ENCODE measurements at places on chromosomes 7 and 10.

- no peaks in the 10 kb centered on the region for H3K27me3 ChIP-seq
- no peaks in the 10 kb centered on the region for H3K36me3 ChIP-seq
- DNase-seq, result no peak
- H3K4me1 ChIP-seq, result no peaks in the 10 kb centered on the region
Measured at GRCh38 chr10:6819301-6819700, 239.2 kb upstream of the PRKCQ start.

GRCh38 chr10:44963772-44964633, 4.4 kb downstream of the RASSF4 start:
- H3K4me1 ChIP-seq, result peaks cover 66% of the 10 kb centered on the region
- H3K36me3 ChIP-seq, result no peaks in the 10 kb centered on the region
- H3K27me3 ChIP-seq, result no peaks in the 10 kb centered on the region
- DNase-seq, result no peak

- H3K4me1 ChIP-seq, result peaks cover 5% of the 10 kb centered on the region
- H3K27me3 ChIP-seq, result no peaks in the 10 kb centered on the region
- DNase-seq, result peak; percentile 88
- no peaks in the 10 kb centered on the region for H3K36me3 ChIP-seq
Measured at GRCh38 chr10:80599424-80599847, 61.7 kb downstream of the SH2D4B start.

DNA sequence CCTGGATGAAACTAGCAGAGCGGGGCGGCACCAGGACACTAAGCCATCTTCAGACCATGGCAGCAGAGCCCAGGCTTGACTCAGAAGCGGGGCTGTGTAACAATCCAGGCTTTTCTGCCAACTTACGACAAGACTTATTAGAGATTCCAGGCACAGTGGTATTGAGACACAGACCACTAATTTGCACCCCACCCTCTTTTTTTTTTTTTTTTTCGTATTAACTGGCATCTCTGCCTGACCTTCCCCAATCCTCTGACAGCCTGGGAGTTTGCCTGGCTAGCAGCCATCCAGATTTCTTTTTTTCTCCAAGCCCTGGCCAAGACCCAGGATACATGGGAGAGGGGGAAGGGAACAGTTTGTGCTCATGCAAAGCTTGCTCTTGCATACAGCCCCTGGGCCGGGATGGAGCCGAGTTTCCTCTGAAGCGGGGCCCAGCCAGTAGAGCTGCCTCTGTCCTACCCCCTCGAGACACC, 182.4 kb downstream of the PLXNA4 start:
- no peaks in the 10 kb centered on the region for H3K27me3 ChIP-seq
- no peak overlapping the region for H3K27ac ChIP-seq
- no peak overlapping the region for H3K4me3 ChIP-seq
- DNase-seq, result no peak

- no peak for DNase-seq
- H3K27me3 ChIP-seq, result no peaks in the 10 kb centered on the region
- no peaks in the 10 kb centered on the region for H3K36me3 ChIP-seq
- H3K27ac ChIP-seq, result no peak overlapping the region
- H3K4me1 ChIP-seq, result peaks cover 8% of the 10 kb centered on the region
Measured at GRCh38 chr7:100120733-100121036, 1.3 kb downstream of the CNPY4 start.

- DNase-seq, result no peak
- no peak overlapping the region for H3K27ac ChIP-seq
- H3K4me3 ChIP-seq, result no peak overlapping the region
- H3K36me3 ChIP-seq, result no peaks in the 10 kb centered on the region
- H3K27me3 ChIP-seq, result no peaks in the 10 kb centered on the region
Measured at GRCh38 chr7:157461573-157462418, 125.0 kb downstream of the DNAJB6 start.

- no peaks in the 10 kb centered on the region for H3K36me3 ChIP-seq
- H3K4me1 ChIP-seq, result peaks cover 4% of the 10 kb centered on the region
- no peak overlapping the region for H3K27ac ChIP-seq
- H3K27me3 ChIP-seq, result no peaks in the 10 kb centered on the region
Measured at GRCh38 chr10:121356183-121356582, 242.1 kb downstream of the FGFR2 start.

DNA sequence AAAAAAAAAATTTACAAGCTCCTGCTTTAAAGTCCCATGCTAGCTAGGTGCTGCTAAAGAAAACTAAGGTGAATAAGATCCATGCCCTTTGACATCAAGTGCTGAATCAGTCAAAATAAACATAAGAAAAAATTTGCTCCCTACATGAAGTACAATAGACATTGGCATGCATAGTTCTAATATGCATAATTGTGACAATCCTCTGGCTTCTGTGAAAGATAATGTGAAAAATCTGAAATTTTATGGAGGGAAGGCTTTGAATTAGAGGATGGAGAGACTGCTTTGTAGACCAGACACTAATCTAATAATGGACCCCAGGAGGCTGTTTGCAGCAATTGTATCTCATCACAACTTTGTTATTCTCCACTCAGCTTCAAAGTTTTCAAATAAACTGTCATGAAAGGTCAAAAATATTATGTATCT, 127.9 kb upstream of the CDK1 start:
- no peaks in the 10 kb centered on the region for H3K36me3 ChIP-seq
- H3K27ac ChIP-seq, result no peak overlapping the region
- no peak for DNase-seq
- H3K4me1 ChIP-seq, result peaks cover 17% of the 10 kb centered on the region
- no peaks in the 10 kb centered on the region for H3K27me3 ChIP-seq

DNA sequence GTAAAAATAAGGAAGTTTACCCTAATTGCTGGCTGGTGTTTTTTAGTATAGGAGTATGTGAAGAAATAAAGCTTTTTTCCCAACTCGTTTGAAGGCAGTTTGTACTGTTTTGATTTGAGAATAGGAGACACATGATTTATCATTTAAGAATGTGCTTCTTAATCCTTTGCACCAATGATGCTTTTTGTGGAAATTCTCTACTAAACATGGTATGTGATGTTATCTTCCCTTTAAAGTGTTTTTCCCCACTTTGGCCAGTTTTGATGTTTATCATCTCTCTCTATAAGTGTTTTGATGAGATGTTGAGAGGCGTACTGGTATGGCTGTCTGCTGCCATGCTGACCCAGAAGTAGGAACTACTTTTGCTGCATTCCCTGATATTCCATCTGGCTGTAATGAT, 85.1 kb downstream of the SUGCT start:
- H3K36me3 ChIP-seq, result no peaks in the 10 kb centered on the region
- H3K27me3 ChIP-seq, result no peaks in the 10 kb centered on the region
- H3K4me3 ChIP-seq, result no peak overlapping the region
- no peak for DNase-seq
- H3K4me1 ChIP-seq, result peaks cover 6% of the 10 kb centered on the region

GRCh38 chr7:106050002-106050745, 61.9 kb downstream of the SYPL1 start:
- no peak overlapping the region for H3K27ac ChIP-seq
- DNase-seq, result peak; percentile 93
- no peak overlapping the region for H3K4me3 ChIP-seq
- no peaks in the 10 kb centered on the region for H3K36me3 ChIP-seq

GRCh38 chr7:45027774-45028114, 27.7 kb downstream of the CCM2 start:
- H3K27me3 ChIP-seq, result no peaks in the 10 kb centered on the region
- H3K36me3 ChIP-seq, result no peaks in the 10 kb centered on the region
- no peak for DNase-seq

DNA sequence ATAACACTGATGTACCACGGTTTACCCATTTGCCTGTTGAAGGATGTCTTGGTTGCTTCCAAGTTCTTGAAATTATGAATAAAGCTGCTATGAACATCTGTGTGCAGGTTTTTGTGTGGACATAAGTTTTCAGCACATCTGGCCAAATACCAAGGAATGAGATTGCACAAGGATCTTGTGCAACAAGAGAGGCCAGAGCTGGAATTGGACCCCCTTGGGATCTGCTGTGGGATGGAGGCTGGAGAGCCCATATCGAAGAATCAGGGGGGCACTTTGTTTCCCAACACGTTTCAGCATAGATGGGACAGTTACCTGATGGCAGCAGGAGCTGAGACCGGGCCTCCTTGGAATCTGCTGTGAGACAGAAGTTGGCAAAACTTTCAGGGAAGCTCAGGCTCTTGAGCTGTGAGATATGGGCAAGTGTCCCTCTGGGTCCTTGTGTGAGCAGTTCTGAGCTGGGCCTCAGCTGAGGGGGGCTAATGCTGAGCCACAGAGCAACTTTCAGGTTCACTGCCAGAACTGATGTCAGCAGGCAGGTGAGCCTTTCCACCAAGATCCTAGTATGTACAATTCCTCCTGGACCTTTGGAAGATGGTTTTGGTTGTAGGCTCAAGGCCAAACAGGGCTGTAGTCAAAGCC, 115.2 kb upstream of the RAB18 start:
- no peak overlapping the region for H3K4me3 ChIP-seq
- H3K4me1 ChIP-seq, result no peaks in the 10 kb centered on the region
- H3K36me3 ChIP-seq, result no peaks in the 10 kb centered on the region
- H3K27me3 ChIP-seq, result no peaks in the 10 kb centered on the region
- DNase-seq, result peak; percentile 60

DNA sequence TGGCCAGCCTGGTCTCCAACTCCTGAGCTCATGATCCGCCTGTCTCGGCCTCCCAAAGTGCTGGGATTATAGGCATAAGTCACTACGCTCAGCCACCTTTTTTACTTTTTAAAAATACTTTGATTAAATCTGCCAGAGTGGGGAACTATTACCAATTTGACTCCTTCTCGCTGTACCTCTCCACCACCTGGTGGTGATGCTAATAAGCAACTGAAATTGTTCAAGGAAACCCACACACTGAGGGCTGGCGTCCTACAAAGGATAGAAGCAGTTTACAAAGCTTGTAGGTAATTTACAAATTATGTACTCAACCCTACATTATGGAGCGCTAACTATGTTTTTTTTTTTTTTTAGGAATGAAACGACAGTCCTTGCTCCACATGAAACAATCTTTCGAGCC, 111.1 kb downstream of the CPED1 start:
- H3K27ac ChIP-seq, result no peak overlapping the region
- no peaks in the 10 kb centered on the region for H3K36me3 ChIP-seq
- no peak for DNase-seq
- no peak overlapping the region for H3K4me3 ChIP-seq
- peaks cover 6% of the 10 kb centered on the region for H3K4me1 ChIP-seq

DNA sequence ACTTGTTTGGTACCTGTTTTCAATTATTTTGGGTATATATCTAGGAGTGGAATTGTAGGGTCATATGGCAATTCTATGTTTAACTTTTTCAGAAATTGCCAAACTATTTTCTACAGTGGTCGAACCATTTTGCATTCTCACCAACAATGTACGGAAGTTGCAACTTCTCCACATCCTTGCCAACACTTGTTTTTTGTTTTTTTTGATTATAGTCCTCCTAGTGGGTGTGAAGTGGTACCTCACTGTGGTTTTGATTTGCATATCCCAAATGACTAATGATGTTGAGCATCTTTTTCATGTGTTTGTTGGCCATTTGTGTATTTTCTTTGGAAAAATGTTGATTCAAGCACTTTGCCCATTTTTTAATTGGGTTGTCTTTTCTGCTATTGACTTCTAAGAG, 122.1 kb downstream of the RPS24 start:
- no peaks in the 10 kb centered on the region for H3K4me1 ChIP-seq
- H3K27ac ChIP-seq, result no peak overlapping the region
- H3K4me3 ChIP-seq, result no peak overlapping the region
- DNase-seq, result no peak
- H3K36me3 ChIP-seq, result no peaks in the 10 kb centered on the region

DNA sequence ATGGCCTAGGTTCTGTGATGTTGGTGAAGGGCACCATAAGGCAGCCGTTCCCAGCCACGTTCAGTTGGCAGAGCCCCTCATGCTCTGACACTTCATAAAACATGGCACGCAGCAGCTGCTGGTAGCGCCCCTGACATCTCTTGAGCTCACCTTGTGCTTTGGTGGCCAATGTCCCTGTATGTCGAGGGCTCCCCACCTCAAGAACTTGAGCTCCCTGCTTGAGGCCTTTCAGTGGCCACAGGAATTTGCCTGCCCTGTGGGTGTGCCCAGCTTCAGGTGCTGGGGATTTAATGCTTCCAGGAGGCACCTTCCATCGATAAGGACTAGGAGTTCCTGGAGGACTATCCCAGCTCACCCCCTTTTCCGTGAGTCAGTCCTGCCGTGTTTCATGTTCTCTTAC, 9.5 kb upstream of the ZNF32 start:
- no peaks in the 10 kb centered on the region for H3K4me1 ChIP-seq
- no peaks in the 10 kb centered on the region for H3K36me3 ChIP-seq
- H3K27ac ChIP-seq, result no peak overlapping the region
- H3K4me3 ChIP-seq, result no peak overlapping the region
- H3K27me3 ChIP-seq, result no peaks in the 10 kb centered on the region

DNA sequence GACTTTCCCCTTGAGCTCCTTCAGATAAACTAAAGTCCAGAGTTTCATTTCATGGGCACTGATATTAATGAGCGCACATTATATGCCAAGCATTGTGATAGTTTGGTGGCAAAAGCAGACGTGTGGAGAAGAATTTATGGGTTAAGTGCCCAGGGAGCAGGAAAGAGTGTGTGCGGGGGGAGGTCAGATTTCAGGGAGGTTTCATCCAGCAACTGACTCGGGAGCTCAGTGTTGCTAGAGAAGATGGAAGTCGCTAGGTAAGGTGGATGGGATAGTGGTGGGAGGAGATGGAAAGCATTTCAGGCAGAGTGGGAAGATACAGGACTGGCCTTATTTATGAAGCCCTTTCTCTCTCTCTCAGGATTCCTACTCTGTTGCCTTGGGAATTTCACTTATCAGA, 223.0 kb downstream of the SNX10 start:
- H3K27ac ChIP-seq, result no peak overlapping the region
- no peak overlapping the region for H3K4me3 ChIP-seq
- H3K27me3 ChIP-seq, result no peaks in the 10 kb centered on the region
- H3K4me1 ChIP-seq, result no peaks in the 10 kb centered on the region
- no peak for DNase-seq
- no peaks in the 10 kb centered on the region for H3K36me3 ChIP-seq

DNA sequence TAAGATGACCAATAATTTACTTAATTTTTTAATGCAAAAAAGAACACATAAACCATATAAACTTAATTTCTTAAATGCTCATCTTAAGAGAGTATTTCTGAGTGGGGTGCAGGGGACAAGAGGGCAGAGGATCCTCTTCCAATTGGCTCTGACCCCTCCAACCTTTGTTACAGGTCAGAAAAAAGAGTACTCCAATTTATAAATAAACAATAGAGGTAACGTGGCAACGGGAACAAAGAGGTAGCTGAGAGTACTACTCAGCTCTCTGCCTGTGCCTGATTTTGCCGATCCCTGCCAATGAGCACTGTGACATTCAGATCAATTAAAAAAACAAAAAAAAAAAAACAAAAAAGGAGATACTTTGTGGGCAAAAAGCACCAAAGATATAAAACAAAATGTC, 307.9 kb downstream of the PARD3 start:
- no peak overlapping the region for H3K27ac ChIP-seq
- H3K27me3 ChIP-seq, result no peaks in the 10 kb centered on the region
- no peak for DNase-seq

Data from cardiac muscle cell (in vitro differentiated cells and primary cell).